LNCaP clone FGC (cell line): ENCODE measurements at places on chromosomes 16 and 17.

DNA sequence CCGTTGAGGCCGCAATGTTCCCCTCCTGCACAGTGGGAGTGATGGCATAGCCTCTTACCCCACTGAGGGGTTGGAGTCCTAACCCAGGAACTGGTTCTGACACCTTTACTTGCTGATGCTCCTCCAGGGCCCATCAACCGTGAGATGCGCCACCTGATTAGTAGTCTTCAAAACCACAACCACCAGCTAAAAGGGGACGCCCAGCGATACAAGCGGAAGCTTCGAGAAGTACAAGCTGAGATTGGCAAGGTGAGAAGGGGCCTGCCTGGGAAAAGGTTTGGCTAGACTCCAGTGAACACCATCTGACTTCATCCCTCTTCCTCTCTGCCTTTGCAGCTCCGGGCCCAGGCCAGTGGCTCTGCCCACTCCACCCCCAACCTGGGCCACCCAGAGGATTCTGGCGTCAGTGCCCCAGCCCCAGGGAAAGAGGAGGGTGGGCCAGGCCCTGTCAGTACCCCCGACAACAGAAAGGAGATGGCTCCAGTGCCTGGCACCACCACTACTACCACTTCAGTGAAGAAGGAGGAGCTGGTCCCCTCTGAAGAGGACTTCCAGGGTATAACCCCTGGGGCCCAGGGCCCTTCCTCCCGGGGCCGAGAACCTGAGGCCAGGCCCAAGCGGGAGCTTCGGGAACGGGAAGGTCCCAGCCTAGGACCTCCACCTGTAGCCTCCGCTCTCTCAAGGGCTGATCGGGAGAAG, 5.8 kb downstream of the RNF40 start:
- no peak for DNase-seq

DNA sequence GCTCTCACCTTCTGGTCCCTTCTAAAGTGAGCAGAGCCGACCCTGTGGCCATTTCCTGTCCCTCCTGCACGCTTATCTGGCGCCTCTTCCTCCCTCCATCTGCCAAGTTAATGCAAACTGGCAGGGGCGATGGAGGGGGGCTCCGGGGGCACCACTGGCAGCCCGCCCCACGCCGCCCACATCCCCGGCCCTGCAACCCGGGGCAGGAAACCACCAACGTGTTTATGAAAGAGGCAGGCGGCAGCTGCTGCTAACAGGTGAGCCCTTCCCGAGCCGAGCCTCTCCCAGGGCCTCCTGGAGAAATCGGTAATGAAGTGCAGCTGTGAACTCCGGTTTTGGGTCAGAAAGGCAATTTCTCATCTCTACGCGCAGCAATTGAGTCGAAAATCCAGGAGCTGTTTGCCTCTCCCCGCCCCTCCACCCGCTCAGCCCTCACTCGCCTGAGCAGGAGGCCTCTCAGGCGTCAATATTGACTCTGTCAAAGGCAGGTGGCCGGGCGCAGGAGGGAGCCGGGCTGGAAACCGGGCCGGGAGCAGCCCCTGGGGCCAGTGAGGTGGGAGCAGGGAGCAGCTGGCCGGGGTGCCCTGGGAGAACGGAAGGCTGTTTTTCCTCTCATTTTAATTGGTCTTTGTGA, 164.4 kb upstream of the GSE1 start:
- no peak for DNase-seq

GRCh38 chr17:18961634-18962493, 9.9 kb downstream of the SLC5A10 start:
- DNase-seq: no peak

GRCh38 chr17:48514477-48514876, 16.3 kb downstream of the HOXB1 start:
- no peak for DNase-seq

DNA sequence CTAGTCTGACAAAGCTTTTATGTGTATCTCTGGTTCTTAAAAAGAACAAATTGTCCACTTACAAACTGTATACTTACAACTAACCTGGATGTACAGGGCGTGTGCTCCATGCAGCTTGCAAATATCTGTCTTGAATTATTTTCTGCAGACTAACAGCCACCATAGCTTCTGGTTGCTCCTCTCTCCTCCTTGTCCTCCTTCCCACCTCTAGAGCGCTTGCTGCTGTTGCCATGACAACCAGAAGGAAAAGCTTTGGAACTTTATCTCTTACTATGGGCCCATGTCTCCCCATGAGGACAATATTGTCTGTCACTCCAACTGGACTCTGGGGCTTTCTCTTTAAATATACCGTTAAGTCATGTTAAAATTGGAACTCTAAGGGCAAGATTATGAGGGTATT, 71.5 kb upstream of the DHX40 start:
- DNase-seq: no peak

DNA sequence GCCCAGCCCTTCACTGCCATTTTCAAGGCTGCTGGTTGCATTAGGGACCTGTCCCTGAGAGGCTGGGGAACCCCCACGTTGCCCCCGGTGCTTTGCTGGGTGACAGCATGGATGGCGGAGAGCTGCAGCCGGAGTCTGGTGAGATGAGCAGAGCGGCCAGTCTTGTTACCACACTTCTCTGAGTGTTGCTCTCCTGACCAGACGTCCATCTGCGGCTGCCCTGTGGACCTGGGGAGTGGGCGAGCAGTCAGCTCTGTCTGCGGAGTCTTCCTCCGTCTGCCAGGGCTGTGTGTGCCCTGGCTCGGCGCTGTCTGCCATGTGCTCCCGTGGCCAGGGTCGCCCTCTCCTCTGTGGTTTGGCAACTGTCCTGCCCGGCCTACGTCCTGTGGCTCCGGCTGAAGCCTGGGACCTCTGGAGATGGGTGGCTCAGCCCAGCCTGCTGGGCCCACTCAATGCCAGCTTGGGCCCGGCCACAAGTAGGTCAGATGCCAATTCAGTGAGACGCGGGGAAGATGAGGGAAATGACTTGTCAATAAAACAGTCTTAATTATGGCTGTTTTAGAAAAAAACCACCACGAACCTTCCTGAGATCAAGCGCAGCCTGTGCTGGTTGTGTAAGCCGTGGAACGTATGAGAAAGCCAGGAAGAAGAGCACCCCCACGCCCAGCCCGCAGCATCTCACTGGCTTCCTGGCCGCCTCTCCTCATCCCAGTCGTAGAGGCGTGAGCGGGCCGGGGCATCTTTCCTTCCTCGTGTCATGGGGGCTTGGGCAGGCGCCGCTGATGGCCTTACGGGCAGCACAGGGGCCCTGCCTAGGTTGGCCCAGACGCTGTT, 7.9 kb downstream of the KCTD5 start:
- no peak for DNase-seq
